ENCODE measurements at places on chromosomes 6 and 20. TPM values are rescaled to one million over a fixed set of nuclear protein-coding genes. Genes with fewer than 3 reads are reported as not detected.
A peak's percentile ranks its signal among the peaks of the same experiment; 100 is the strongest.

Gene SPATS1
- not detected for total RNA-seq

Gene SOX18
- total RNA-seq: 0.70 TPM

- no peak overlapping the region for H3K4me3 ChIP-seq
- no peak overlapping the region for H3K27ac ChIP-seq
- H3K36me3 ChIP-seq: peaks cover 15% of the 10 kb centered on the region
- H3K27me3 ChIP-seq: no peaks in the 10 kb centered on the region
- no peak for DNase-seq
These were observed 21.8 kb downstream of the CCDC167 start for GRCh38 chr6:37477656-37478435.

Gene CMTR1
- 35.8 TPM for total RNA-seq

Gene SLC22A3
- not detected for total RNA-seq

- no peak overlapping the region for H3K4me3 ChIP-seq
- H3K27ac ChIP-seq: peak overlapping the region; percentile 34
- peaks cover 27% of the 10 kb centered on the region for H3K4me1 ChIP-seq
- H3K36me3 ChIP-seq: no peaks in the 10 kb centered on the region
- no peaks in the 10 kb centered on the region for H3K27me3 ChIP-seq
These were observed 1.5 kb upstream of the GGT7 start for GRCh38 chr20:34874094-34874654.

- no peaks in the 10 kb centered on the region for H3K27me3 ChIP-seq
- no peak for DNase-seq
- H3K27ac ChIP-seq: no peak overlapping the region
- no peak overlapping the region for H3K4me3 ChIP-seq
- H3K4me1 ChIP-seq: no peaks in the 10 kb centered on the region
These were observed 74.7 kb downstream of the TTLL2 start for GRCh38 chr6:167399599-167399998.

DNA sequence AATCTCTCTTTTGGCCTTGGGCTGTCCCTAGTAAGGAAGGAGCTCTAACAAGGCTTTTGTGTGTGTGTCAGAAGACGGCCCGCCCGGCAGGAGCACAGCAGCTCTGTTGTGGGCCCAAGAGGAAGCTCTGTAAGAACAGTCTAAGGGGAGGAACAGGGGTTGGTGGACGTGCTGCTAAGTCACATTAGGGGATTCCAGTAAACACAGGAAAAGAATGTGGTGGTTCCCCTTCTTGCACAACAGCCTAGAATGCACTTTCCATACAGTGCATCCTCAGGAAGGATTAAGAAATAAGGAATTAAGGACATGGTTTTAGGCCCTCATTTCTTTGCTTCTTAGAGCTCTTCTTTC lies 114.5 kb downstream of the RNF144B start:
- H3K27me3 ChIP-seq: no peaks in the 10 kb centered on the region
- no peak overlapping the region for H3K27ac ChIP-seq
- H3K36me3 ChIP-seq: no peaks in the 10 kb centered on the region
- peak; percentile 49 for DNase-seq
- H3K4me3 ChIP-seq: no peak overlapping the region
- H3K4me1 ChIP-seq: peaks cover 17% of the 10 kb centered on the region
